ENCODE measurements at places on chromosomes 4 and X.
A peak's percentile ranks its signal among the peaks of the same experiment; 100 is the strongest.

DNA sequence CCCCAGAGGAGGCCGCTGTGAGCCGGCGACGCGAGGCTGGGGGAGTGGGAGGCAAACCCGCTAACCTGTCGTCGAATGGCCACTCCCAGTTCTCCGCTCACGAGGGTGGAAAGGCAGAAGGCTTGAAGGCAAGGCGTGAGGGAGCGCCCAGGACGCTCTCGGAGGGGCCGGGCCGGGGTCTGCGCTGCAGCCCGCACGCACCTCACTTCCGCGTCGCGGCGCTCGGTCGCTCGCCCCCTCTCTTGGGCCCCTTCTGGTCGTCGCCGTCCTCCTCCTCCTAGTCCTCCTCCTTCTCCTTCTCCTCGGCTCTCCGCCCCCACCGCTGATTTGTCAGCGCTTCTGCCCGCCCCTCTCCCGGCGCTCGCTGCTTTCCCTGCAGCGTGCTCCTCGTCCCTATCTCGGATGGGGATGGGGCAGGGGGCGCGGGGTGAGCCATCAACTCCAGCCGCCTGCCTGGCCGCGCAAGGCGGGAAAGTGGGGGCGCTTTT is at the start of gene SNCA:
TSS of gene SNCA (minus strand) at position 265 of the 488 bp plus-strand sequence. CDS start 1,494 bp downstream, outside the sequence.
- no peak for DNase-seq

DNA sequence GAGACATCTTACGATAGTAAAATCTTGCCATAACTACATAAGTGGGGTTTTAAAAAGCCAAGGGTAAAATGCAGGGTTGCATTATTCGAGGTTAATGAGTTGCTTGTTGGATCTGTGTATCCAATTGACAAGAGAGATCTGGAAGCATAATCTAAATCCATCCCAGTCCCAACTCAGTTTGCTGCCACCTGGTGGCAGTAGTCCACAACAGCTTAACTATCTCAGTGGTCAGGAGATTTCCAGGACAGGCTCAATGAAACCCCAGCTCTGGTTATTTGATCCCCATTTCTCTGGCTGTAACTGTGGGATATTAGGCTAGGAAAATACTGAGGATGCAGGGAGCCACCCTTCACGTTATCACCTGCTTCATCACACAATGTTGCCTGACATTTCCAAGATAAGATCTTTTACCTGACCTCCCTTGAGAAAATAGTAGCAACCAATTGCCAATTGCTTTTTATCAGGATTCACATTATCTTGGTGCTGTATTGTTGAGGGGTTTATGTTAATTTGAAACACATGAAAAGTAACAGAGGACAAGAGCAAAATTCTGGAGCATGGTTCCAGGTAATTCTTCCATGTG is 88.2 kb upstream of the TNIP3 start:
- DNase-seq = peak; percentile 52

DNA sequence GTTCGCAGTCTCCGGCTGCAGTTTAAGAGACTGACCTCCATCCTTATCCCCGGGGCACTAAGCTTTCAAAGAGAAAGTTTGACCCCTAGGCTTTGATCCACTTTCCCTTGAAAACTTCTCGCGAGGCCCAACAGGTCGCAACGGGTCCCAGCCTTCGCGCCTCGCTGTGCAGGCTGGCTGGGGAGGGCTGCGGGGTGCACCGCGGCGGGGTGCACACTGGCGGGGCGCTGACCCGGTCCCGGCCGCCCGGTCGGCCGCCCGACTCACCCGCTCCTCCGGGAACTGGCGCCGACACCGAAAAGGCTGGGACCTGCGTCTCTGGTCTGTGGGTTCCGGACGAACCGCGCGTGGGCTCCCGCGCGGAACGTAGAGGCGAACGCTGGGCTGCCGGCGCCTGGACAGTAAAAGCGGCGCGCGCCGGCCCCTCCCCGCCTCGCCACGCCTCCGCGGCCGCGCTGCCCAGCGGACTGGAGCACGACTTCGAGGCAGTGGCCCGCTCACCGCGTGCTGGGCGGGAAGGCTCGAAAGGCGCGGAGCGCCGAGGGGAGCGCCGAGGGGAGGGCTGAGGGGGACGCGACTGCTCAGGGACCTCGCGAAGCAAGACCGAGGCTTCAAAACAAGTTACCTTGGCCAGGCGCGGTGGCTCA is at the start of gene TAF7L:
TSS of gene TAF7L (minus strand) at position 378 of the 647 bp plus-strand sequence. CDS start 3,791 bp downstream, outside the sequence.
- no peak for DNase-seq

- no peak for DNase-seq
Observed at GRCh38 chrX:13330446-13330845, 10.6 kb upstream of the ATXN3L start.

GRCh38 chrX:63782515-63782914 is 2.5 kb downstream of the ARHGEF9 start:
- DNase-seq = no peak

DNA sequence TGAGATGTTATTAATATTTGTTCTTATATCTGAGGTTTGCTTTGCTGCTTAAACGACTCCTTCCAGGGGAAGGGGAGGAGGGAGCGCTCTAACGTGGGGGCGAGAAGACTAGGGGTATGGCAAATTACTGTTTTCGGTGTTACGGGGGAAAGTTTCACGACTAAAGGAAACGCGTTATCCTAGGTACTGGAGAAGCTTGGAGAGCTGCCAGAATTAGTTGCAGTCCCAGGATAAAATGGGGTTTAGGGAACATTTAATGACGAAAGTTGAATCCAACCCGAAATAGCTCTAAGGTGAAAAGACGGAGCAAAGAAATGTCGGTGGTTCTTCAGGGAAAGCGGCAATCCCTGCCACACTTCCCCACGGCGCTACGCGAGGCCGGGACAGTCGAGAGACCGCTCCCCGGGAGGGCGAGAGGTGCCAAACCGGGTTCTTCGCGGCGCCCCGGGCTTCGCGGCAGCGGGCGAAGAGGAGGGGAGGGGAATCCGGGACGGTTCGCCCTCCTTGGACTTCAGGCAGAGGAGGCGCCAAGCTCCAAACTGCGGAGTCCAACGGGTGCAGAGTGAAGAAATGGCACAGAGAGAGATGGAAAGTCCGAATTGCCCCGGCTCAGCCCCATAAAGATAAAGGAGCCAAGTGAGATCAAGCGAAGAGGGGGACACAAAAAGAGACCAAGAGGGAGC is 724 bp downstream of the THOC2 start:
- DNase-seq = no peak

GRCh38 chr4:25439918-25440477 is 62.9 kb downstream of the ANAPC4 start:
- DNase-seq = peak; percentile 39

GRCh38 chrX:23515028-23515427 is 152.3 kb upstream of the PRDX4 start:
- no peak for DNase-seq

DNA sequence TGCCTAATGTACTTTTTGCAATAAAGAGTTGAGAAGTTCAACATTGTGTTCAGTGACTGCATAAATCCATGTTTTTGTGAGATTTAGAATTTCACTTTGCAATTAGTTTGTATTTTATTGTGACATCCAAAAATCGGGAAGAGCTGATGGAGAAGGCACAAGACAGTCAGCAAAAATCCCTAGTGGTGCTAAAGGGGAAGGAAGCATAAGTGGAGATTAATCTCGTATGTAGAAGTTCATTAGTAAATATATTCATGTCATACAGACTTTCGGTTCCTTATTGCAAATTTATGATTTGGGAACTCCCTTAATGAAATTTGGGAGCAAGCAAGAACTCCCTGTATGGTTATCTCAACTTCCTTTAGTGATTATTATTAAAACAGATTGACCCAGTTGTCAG is 57.8 kb upstream of the SLC39A8 start:
- DNase-seq = no peak

GRCh38 chrX:154380787-154381186 is 1.7 kb downstream of the EMD start:
- DNase-seq = no peak

- no peak for DNase-seq
Observed at GRCh38 chr4:71266090-71266794, 72.6 kb upstream of the SLC4A4 start.

- no peak for DNase-seq
Observed at GRCh38 chrX:16585486-16586376, 64.2 kb upstream of the S100G start.

- DNase-seq = no peak
Observed at GRCh38 chrX:130174045-130174704, 2.4 kb downstream of the RAB33A start.

DNA sequence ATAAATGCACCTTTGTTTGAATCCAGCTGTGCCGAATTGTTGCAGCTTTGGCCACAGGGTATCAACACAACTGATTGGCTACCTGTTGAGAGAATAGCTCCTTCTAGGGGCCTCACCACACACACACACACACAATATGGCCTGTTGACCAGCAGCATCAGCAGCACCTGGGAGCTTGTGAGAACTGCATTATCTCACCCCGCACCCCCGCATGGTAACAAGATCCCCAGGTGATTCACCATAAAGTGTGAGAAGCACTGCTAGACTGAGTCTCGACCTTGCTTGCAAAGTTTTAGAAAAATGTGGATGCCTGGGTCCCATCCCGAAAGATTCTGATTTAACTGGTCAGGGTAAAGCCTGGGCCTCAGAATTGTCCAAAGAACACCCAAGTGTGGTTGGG is 176.9 kb upstream of the PRPS2 start:
- DNase-seq = no peak

DNA sequence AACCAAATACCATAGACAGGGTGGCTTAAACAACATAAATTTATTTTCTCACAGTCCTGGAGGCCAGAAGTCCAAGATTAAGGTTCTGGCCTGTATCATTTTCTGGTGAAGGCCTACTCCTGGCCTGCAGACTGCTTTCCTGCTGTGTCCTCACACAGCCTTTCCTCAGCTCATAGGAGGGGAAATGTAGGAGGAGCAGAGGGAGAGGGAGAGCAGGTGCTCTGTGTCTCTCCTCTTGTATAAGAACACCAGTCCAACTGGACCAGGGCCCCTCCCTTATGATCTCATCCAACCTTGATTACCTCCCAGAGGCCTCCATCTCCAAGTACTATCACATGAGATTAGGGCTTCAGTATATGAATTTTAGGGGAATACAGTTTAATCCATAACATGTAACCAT is 34.3 kb downstream of the RAPGEF2 start:
- DNase-seq = no peak

GRCh38 chr4:4990857-4991540 is 28.3 kb downstream of the CYTL1 start:
- no peak for DNase-seq

DNA sequence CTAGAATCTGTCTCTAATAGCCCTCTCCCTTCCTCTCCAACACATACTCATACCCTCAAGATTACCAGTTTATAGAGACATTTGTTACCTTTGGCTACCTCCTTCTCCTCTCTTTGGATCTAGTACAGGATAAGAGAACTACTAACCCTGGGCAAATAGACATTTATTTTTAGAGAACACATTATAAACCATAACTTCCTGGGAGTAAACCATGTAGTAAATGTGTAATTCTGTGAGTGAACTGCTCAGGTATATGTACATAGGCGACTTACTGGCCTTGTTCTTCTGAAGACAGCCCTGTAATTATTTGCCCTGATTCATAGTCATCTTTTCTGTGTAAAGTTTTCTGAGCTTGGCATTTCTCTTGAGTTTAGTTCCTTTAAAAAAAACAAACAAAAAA is 94.2 kb downstream of the KDM6A start:
- no peak for DNase-seq

- DNase-seq = no peak
Observed at GRCh38 chrX:10636337-10636736, 16.0 kb upstream of the MID1 start.

DNA sequence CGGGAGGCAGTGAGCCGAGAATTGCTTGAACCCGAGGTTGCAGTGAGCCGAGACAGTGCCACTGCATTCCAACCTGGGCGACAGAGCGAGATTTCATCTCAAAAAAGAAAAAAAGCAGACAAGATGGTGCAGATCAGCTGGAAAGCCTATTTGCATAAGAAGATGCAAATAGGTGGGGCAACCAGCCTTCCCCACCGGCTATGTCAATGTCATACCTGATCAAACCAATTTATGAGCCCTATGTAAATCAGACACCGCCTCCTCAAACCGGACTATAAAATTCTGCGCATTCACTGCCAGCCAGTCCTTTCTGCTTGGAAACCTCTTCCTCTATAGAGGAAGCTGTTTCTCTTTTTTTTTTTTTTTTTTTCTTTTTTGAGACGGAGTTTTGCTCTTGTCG is 64.5 kb upstream of the CHRNA9 start:
- DNase-seq = no peak

GRCh38 chr4:8701126-8702019 is 108.8 kb downstream of the CPZ start:
- DNase-seq = no peak

- DNase-seq = no peak
Observed at GRCh38 chrX:97009391-97009790, 125.7 kb downstream of the RPA4 start.

- no peak for DNase-seq
Observed at GRCh38 chr4:3867403-3868100, 101.4 kb downstream of the ADRA2C start.

- no peak for DNase-seq
Observed at GRCh38 chr4:145635117-145635516, 15.9 kb downstream of the MMAA start.

DNA sequence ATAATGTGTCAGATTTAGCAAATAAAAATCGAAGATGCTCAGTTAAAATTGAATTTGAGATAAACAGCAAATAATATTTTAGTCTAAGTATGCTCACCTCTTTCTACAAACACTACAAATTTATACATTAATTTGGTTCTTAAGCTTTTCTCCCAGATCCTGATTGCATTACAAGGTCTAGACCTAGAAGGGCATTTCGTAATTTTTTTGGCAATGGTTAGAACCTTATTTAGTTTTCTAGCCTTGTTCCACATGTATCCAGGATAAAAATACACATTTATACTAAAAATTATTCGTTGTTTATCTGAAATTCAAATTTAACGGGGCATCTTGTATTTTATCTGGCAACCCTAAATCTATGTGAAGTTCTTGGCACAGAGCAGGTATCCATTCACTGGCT is 2.5 kb upstream of the CDKL5 start:
- DNase-seq = no peak

DNA sequence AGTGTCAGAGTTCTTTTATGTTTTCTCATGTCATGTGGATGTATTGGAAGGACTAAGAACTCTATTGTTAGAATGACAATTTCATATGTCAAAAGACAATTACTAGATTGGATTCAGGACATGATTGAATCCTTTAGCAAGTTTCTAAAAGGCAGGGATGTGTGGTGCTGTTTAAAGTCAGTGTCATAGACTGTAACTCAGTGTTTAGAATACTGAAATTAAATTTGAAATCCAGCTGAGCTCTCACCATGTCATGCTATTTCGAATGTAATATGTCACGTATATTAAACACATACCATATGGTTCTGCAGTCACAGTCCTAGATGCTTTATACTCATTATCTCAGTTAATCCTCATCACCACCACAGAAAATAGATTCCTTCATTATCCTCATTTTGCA is 7.8 kb downstream of the GUCY1B1 start:
- no peak for DNase-seq

GRCh38 chr4:162498168-162498567 is 334.4 kb upstream of the FSTL5 start:
- DNase-seq = no peak

DNA sequence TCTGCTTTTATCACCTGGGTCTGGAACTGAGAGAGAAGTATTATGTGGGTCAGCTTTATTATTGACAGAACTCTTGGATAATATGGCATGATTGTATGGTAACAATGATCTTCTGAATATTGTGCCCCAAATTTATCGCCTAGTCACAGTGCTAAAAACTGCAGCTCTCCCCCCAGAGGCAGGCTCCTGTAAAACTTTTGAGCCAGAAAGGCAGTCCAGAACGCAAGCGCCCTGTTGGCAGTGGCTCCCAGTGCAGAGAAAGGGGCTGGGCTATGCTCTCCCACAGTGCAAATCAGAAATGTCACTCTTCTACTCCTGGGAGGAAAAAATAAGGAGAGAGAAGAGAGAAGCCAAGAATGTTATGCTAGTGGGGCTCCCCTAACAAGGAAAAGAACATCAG is 50.5 kb downstream of the HELT start:
- no peak for DNase-seq

Data from activated T-cell treated with anti-CD3 and anti-CD28 coated beads for 4 hours (primary cell).